Activated T-helper 1 cell treated with anti-CD3 and anti-CD28 coated beads, Interleukin-12 subunit alpha, Interleukin-12 subunit beta, Interleukin-2, Interleukin-4 antibody, amounts not matched to agents 30 ng/mL and 10 ng/mL and 1 ng/mL, durations not matched to agents 14 hours and 24 hours and 36 hours (primary cell): ENCODE measurements at places on chromosomes 7 and 10. TPM values are rescaled to one million over a fixed set of nuclear protein-coding genes. Genes with fewer than 3 reads are reported as not detected.

KCND2 gene
- not detected in 2 replicates for total RNA-seq

GRCh38 chr10:8829592-8829991, 775.1 kb downstream of the GATA3 start:
- no peaks in the 10 kb centered on the region for H3K4me1 ChIP-seq
- H3K4me3 ChIP-seq: no peak overlapping the region
- DNase-seq: no peak
- no peaks in the 10 kb centered on the region for H3K27me3 ChIP-seq

LLCFC1 gene
- total RNA-seq: not detected in 2 replicates

DNA sequence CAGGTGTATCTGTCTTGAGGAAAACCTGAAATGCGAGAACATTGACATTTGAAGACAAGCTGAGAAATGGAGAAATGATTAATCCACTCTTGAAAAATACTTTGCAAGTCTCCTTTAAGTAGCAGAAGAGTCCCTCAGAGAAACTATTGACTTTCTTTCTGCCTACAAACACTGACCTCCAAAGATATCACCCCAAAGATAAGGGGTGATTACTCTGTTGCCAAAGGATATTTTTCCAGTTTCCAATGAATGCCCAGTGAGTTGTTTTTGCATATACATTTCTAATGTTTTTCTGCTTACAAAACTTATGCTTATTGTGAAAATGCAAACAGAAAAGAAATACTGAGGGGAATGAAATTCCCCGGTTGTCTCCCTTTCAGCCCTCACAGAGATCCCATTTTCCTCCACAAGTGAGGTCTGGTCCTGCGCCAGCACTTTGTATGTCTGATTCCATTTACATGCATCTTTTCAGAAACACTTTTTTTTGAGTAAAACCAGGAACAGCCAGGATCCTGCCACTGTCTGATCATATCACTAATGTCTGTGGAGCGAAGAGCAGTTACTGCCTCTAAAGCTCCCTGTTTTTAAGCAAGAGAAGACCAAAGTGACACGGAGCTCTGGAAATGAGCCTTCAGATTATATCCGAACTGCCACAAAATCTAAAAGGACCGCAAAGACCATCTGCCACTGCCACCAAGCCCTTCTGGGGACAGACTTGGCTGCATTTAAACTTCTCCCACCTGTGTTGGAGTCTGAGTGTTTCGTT, 82.9 kb upstream of the PDCD4 start:
- H3K4me3 ChIP-seq: no peak overlapping the region
- peaks cover 29% of the 10 kb centered on the region for H3K4me1 ChIP-seq
- H3K36me3 ChIP-seq: peaks cover 2% of the 10 kb centered on the region
- H3K27me3 ChIP-seq: peaks cover under 1% of the 10 kb centered on the region
- no peak for DNase-seq
- no peak overlapping the region for H3K27ac ChIP-seq

GRCh38 chr7:75637854-75638593, 100.7 kb downstream of the HIP1 start:
- H3K4me3 ChIP-seq: peak overlapping the region; percentile 62
- H3K36me3 ChIP-seq: no peaks in the 10 kb centered on the region
- H3K27me3 ChIP-seq: peaks cover 28% of the 10 kb centered on the region
- no peak overlapping the region for H3K27ac ChIP-seq

DNA sequence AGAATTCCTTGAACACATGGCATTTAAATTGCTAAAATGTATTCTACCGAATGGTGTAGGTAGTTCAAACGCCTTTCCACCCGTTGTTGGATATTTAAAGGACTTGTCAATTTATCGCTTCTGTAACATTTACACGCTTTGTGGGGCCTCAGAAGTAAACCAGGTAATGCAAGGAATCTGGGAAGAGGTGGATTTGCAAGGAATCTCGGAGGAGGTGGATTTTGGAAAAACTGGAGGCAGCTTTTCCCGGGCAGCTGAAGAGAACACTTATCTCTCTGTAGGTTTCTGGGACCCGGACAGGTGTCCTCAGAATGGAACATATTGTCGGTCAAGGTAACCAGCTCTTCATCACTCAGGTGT, 592 bp upstream of the MAPK8 start:
- H3K4me1 ChIP-seq: peaks cover 19% of the 10 kb centered on the region
- peak overlapping the region; percentile 49 for H3K27ac ChIP-seq
- peaks cover 17% of the 10 kb centered on the region for H3K27me3 ChIP-seq
- DNase-seq: no peak

DNA sequence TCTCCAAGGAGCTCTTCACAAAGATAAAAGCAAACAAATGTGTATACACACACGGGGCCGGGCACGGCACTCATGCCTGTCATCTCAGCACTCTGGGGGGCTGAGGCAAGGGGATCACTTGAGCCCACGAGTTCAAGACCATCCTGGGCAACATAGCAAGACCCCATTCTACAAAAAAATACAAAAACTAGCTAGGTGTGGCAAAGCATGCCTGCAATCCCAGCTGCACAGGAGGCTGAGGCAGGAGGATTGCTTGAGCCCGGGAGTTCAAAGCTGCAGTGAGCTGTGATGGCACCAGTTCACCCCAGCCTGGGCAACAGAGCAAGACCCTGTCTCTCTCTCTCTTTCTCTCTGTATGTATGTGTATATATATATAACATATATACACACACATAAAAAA, 22.3 kb downstream of the TTYH3 start:
- no peak for DNase-seq
- no peaks in the 10 kb centered on the region for H3K4me1 ChIP-seq

GSTO2 gene
- total RNA-seq: 1.1 and 1.2 TPM in 2 replicates

ZNF736 gene
- 19.8 and 21.3 TPM in 2 replicates for total RNA-seq

CFAP70 gene
- total RNA-seq: 0.26 and 0.34 TPM in 2 replicates

GIMAP4 gene
- total RNA-seq: 84.2 and 87.4 TPM in 2 replicates

TRIM50 gene
- not detected in 2 replicates for total RNA-seq

DNA sequence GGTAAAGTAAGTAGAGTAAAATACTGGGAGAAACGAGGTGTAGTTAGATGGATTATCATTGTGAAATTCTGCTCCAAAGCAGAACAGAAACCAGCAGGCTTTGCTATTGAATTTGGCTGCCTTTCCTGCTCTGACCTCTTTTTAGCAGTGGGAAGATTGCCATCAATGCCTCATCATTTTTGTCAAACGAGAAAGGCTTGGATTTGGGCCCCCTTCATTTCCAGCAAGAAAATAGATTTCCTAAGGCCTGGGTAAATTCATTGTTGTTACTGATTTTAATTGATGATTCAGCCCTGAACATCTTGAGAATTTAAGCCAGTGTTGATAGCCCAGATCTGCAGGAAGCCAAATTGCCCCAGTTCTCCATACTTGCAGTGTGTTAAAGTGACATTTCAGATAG, 35.2 kb upstream of the ASAH2 start:
- peaks cover 47% of the 10 kb centered on the region for H3K27me3 ChIP-seq
- H3K36me3 ChIP-seq: no peaks in the 10 kb centered on the region
- H3K4me1 ChIP-seq: no peaks in the 10 kb centered on the region
- no peak overlapping the region for H3K4me3 ChIP-seq

GRCh38 chr7:135434047-135434446, 75.9 kb downstream of the CNOT4 start:
- peaks cover 16% of the 10 kb centered on the region for H3K36me3 ChIP-seq
- no peak for DNase-seq
- no peak overlapping the region for H3K27ac ChIP-seq
- H3K27me3 ChIP-seq: no peaks in the 10 kb centered on the region
- H3K4me1 ChIP-seq: peaks cover 9% of the 10 kb centered on the region

GRCh38 chr7:83517035-83517700, 131.8 kb downstream of the SEMA3E start:
- H3K36me3 ChIP-seq: no peaks in the 10 kb centered on the region
- no peaks in the 10 kb centered on the region for H3K4me1 ChIP-seq
- H3K4me3 ChIP-seq: no peak overlapping the region
- no peaks in the 10 kb centered on the region for H3K27me3 ChIP-seq

DNA sequence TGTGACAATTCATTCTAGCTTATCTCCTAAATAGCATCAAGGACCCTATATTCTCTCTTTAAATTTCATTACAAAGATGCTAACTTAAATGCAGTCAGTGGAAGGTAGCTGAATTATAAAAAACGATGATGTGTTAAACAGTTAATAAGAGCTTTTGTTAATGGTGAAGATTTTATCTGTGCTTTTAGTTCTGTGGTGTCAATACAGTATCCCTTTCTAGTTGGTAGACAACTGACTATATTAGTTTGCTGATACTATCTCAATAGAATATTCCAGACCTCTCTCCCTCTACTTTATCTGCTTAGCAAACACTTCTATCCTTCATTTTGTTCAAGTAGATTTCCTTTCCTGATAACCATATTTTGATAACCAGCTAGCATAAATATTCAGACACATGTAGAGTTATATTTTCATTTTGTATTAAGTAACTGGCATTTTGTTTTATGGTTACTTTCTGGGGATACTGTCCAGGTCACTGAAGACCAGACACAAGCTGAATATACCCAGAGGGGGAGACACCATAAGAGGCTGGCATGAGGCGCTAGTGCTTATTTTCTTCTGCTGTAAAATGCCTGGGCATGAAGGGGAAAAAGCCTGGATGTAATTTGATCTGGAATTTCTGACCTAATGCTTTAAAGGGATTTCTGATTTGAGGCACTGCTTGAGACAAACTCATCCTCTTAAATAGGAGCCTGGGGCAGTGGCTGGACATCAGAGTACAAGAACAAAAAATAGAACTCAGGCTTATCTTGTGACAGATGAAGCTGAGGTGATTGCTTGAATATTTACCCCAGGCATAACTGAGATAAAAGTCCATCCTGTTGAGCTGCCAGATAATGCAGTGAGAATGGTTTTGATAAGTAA, 197.5 kb downstream of the MALRD1 start:
- H3K4me1 ChIP-seq: no peaks in the 10 kb centered on the region
- no peak overlapping the region for H3K27ac ChIP-seq
- H3K36me3 ChIP-seq: no peaks in the 10 kb centered on the region
- no peaks in the 10 kb centered on the region for H3K27me3 ChIP-seq
